ENCODE measurements at places on chromosomes 1 and 21.

GRCh38 chr1:241654019-241654418 lies 1.9 kb downstream of the WDR64 start:
- DNase-seq = no peak

GRCh38 chr1:87329051-87329525 lies 408 bp downstream of the LMO4 start:
- peak; percentile 78 for DNase-seq

DNA sequence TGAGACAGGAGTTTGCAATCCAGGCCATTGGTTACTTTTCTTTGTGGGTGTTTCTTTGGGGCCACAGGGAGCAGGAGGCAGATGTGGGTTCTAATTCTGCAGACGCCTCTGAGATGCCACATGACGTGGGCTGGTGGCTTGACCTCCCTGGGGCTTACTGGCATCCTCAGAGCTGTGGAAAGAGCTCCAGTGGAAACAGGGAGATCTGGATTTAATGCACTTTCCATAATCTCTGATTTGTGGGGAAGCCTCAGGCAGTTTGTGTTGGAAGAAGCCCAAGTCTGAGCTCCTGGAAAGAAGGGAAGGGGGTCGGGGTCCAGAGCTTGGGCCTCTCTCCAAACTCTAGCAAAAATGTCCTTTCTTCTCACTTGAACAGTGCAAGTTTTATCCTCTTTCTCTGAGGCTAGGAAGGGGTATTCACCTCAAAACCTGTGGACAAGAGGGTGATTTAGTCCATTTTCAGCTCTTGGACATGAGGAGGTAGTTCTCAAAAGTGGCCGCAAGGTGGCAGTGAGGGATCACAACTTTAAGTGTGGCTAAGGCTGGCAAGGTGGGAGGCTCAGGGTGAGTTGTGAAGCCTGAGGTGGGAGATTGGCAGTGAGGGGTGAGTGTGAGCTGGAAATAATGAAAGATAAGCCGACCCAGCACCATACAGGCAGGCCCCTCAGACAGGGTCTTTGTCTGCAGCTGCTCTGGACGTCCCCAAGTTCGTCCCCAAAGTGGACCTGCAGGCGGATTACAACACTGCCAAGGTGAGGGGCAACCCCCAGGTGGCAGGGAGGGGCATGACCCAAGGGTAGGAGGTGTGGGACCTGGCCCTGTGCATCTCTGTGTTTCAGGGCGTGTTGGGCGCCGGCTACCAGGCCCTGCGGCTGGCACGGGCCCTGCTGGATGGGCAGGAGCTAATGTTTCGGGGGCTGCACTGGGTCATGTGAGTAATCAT lies 9.2 kb downstream of the IKBKE start:
- peak; percentile 91 for DNase-seq

GRCh38 chr1:84991097-84991920 lies 5.6 kb downstream of the MCOLN2 start:
- DNase-seq = no peak

DNA sequence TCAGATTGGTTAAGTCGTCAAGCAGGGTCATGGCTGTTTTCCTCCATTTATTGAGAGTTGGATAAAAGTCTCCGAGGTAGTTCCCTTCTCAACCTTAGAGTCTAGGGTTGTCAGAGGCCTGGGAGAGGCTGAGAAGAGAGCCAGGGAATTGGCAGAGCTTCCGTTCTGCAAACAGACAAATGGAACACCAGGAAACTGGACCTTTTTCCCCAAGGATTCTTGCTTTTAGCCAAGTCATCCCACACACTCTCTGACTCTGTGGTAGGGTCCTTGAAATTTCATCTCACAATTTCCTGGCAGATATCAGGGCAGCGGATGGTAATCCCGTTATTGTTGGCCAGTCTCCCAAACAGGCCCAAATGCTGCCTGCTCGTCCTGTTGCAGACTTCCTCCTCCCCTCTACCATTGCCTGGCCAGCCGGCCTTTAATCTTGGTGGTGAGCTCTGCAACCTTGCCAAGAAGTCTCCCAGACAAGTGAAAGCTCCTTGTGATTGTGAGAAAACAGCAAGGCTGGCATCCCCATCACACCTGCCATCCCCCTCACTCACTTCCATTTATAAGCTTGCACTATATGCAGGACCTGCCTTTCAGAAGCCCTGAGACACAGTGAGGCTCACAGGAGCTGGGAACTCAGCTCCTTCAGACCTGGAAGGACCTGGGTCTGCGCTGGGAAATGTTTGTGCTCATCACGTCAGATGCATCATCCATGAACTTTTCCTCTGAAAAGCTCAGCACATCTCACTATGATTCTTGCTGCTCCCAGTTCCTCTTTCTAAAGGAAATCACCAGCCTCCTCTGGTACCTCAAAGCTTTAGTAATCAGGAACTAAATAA lies 13.7 kb upstream of the SRP9 start:
- no peak for DNase-seq

DNA sequence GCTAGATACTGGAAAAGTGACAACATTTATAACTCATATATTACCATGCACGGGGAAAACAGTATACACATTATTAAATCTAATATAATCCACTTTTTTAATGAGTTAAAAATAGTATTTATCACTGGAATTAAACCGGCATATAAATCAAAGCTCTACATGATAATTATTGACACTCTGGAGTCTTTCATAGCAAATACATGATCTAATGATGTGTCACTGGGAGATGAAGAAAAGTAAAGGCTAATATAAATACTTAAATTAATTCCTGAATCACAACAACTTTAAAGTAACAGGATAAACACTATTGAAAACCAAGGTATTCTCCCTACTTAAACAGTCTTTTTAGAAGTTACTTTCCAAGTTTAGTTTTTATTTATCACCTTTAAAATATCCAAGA lies 52.4 kb upstream of the ASPM start:
- DNase-seq = no peak

DNA sequence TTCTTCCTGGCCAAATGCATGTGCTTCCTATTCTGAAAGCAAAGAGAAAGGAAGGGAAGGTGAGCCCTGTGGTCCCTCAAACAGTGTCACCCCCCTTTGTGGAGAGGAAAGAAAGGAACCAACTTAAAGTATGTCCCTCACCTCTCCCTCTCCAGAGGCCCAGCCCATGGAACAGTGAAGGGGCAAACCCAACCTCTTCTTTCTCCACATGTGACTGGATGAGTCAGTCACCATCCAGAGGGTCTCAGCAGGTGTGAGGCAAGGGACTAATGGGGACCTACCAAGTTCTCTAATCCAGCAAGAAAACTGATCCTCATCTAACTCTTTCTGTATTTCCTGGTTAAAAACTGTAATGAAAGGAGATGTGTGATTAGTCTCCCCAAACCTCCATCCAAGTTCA lies 145.7 kb downstream of the EDEM3 start:
- DNase-seq = no peak

- peak; percentile 27 for DNase-seq
Observed at GRCh38 chr21:14620152-14620551, 74.0 kb upstream of the SAMSN1 start.

DNA sequence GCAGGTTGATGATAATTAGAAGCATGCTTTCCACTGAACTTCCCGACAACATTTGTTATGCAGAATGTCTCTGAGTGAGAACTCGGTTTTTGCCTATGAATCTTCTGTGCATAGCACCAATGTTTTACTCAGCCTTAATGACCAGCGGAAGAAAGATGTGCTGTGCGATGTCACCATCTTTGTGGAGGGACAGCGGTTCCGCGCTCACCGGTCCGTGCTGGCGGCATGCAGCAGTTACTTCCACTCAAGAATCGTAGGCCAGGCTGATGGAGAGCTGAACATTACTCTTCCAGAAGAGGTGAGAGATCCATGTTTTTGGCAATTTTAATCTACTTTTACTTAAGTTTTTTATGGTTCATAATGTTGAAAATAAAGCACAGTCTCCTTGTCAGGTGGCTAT lies 22.5 kb downstream of the BACH1 start:
- DNase-seq = no peak

- no peak for DNase-seq
Observed at GRCh38 chr1:221743416-221744208, 1.7 kb upstream of the DUSP10 start.

- DNase-seq = no peak
Observed at GRCh38 chr1:183898610-183899009, 93.7 kb downstream of the RGL1 start.

DNA sequence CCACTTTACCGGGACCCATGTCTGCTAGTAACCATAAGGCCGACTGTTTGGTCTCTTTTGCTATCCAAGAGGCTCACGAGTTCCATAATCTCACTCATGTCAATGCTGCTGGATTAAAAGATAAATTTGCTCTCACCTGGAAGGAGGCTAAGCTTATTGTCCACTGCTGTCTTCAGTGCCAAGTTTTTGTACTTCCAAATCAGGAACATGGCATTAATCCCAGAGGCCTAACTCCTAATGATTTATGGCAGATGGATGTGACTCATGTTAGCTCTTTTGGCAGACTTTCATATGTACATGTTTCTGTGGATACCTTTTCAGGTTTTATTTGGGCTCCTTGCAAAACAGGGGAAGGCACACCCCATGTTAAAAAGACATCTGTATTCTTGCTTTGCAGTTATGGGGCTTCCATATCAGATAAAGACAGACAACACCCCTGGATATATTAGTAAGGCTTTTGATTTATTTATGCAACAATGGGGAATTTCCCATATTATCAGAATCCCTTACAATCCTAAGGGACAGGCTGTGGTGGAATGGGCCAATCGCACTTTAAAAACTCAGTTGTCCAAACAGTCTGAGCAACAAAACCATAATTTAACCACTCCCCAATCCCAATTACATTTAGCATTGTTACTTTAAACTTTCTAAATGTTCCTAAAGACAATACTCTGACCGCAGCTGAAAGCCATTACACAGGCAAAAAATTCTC lies 162.7 kb downstream of the IER5 start:
- no peak for DNase-seq

DNA sequence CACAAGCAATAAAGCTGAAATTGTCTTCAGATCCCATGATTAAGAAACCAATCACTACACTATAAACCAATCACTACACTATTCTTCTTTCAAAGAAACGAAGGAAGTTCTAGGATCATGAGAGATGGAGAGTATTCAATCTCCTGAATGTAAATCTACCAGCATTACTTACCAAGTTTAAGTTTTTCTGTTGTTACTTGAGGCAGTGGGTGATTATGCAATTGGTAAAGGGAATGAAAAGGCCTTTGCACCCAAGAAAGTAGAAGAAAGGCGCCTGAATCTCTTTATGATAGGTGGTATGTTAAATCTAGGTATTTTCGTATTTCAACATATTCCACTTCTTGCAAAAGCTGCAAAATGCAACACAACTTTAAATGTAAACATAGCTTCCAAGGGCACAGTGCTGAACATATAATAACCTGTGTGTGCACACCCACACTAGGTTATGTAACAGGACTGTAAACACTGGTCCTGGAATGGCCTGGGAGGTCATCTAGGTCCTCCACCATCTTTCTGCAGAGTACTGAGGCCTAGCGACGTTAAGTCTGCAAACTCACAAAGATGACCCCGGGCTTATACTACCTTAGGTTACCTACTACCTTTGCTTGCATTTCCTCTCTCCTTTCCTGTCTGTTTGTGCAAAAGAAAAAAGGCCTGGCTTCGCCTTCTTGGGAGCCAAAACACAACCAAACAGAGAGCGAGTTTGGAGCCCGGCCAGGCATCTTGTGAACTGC lies 1.1 kb upstream of the UAP1 start:
- peak; percentile 36 for DNase-seq

DNA sequence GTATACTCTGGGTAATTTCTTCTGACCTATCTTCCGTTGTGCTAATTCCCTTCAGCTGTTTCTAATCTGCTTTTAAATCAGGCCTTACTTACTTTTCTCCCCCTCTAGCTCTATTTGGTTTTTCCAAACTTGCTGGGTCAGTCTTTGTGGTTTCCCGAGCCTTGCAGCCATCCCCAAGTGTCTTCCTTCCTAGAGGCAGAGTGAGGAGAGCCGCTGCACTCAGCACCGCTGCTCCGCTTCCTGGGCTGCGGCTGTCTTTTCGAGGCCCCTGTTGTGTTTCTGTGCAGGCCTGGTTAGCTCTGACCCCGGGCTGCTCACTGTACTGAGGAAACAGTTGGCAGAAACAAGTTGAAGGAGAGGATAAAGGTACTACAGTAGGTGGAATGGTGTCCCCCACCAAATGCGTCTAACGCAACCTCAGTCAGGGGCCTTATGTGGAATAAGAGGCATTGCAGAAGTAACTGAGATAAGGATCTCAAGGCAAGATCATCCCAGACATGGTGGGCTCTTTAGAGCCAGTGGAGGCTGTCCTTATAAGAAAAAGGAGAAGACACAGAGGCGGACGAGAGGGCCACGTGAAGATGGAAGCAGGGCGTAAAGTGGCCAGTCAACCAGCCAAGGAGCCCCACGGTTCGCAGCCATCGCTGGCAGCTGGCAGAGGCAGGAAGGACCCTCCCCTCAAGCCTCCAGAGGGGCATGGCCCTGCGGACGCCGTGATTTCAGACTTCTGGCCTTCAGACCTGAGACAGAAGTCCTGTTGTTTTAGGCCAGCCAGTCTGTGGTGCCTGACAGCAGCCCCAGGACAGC lies 10.5 kb downstream of the WNT9A start:
- no peak for DNase-seq

DNA sequence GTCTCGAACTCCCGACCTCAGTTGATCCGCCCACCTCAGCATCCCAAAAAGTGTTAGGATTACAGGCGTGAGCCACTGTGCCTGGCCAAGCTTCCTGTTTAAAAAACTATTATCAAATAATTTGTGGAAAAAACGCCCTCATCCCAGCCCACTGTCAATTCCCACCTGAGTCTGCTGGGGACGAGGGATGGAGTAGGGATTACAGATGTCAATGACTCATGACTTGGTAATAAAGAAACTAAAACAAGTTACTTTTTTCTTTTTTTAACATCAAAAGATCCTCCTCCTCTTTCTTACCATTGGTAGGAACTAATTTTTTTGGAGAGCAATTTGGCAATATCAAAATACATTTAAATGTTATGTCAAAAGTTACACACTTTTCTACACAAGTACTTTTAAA lies 9.7 kb downstream of the CNN3 start:
- no peak for DNase-seq

DNA sequence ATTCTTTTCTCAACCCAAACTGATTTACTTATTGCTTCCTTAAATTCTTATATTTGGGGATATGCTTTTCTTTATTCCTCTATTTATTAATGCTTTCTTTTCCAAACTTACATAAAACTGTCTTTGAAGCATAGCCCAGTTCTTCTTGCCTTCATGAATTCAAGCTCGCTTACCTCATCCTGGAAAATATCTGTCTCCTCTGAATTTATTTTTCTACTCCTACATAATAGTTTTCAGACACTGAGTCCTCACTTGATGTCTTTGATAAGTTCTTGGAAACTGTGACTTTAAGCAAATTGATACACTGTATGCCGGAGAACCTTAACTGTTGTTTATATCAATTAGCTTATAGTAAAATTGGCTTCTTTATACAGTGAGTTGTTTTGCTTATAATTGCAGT lies 93.8 kb downstream of the ZFYVE9 start:
- no peak for DNase-seq

All from activated CD8-positive, alpha-beta T cell treated with anti-CD3 and anti-CD28 coated beads for 36 hours (primary cell).